ENCODE measurements at places on chromosomes 2 and 18.

GRCh38 chr2:239644011-239644410 lies 243.2 kb upstream of the HDAC4 start:
- peak; percentile 74 for DNase-seq

GRCh38 chr2:60873381-60873780 lies 8.0 kb upstream of the REL start:
- no peak for DNase-seq

DNA sequence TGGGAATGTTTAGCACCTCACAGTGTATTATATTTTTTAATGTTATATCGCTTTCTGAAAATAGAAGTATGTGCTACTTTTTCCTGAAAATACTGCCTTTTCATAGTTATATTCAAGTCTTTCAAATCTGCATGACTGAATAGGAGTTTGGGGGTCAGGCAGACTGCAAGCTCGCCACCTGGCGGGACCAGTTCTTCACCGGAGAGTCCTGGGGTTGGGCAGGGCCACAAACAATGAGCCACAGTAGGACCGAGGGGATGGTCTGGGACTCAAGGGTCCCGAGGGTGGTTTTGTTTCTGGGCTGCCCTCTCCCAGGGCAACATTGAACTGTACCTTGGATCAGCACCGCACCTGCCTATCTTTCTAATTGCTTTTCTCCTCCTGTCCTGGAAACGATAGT lies 70.6 kb downstream of the VWA3B start:
- DNase-seq = no peak

- no peak for DNase-seq
These were observed 47.3 kb downstream of the TCF7L1 start for GRCh38 chr2:85180322-85181133.

DNA sequence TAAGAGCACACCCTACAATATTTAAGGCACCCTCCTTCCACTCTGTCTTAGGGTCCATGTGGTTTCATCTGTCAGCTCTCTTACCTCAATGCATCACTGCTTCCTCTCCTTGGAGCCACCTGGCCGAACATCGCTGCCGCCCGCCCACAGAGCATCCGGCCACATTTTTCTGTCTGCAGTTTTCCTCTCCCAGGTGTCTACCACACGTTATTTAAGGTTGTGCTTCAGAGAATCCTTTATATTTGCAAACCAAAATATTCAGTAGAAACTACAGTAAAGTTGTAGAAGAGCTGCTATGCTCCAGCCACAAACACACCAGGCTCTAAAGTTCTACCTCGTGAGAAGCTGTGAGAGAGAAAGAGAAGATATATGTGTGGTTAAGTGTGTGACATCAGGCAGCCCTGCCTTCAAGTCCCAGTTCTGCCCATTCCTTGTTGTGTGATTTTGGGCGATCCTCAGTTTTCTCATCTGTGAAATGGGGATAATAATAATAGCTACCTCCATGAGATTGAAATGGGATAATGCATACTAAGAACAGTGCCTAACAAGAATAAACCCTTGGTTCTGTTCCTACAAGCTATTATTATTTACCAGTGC lies 4.9 kb upstream of the STK17B start:
- DNase-seq = no peak

GRCh38 chr2:95049961-95050360 lies 24.5 kb downstream of the MAL start:
- no peak for DNase-seq

- no peak for DNase-seq
These were observed 90.9 kb downstream of the PLA2R1 start for GRCh38 chr2:159971365-159972152.

DNA sequence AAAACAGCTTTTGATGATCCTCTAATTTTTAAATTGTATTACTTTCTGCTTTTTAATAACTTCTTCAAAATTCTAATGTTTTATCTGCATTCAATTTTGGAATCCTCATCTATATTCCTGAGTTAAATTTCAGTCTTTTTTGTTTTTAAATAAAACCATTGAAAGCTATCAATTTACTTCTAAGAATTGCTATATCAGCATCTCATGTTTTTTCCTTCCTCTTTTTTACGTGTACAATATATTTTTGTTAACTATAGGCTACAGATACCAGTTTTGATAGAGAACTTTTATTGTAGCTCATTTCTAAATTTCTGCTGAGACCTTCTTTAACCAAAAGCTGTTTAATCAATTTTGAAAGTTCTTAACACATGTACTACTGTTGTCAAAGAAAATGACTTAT lies 84.5 kb downstream of the SS18 start:
- DNase-seq = no peak

GRCh38 chr2:85800586-85800985 lies 46.8 kb downstream of the ATOH8 start:
- peak; percentile 4 for DNase-seq

GRCh38 chr2:58862244-58862643 lies 621.1 kb upstream of the FANCL start:
- DNase-seq = no peak

GRCh38 chr2:217836901-217837491 lies 165.8 kb downstream of the TNS1 start:
- DNase-seq = no peak

DNA sequence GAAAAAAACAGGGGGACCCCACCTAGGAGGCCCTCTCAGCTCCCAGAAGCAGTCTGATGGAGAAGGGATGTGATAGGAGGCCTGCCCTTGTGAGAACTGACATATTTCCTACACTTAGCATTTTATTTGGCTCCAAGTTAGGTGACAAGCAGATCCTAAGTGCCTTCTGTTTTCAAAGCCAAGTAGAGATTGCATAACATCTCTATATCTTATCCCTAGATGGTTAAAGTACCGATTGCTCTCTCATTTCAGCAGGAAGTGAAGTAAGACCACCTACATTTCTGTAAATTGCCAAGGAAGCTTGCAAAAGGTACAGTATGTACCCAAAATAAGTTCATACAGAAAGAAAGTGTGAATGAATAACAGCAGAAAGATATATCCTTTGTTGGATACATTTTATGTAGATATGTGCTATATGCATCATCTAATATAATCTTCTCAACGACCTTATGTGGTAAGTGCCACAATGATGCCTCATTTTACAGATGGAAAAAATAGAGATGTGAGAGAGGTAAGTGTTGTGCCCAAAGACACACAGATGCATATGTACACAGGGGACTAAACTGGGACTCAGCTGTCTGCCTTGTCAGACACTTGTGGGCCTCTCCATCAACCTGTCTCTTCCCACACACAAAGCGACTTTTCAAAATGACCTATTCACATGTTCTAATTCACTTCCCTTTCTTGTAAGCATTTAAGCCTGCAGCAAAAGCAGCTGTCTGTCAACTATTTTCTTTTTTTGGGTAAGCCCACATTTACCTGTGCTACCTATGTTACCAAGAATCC lies 38.9 kb downstream of the DHRS9 start:
- no peak for DNase-seq

- DNase-seq = no peak
These were observed 13.7 kb downstream of the SOS1 start for GRCh38 chr2:39107156-39107555.

GRCh38 chr2:196449083-196449482 lies 190.4 kb upstream of the CCDC150 start:
- DNase-seq = no peak

DNA sequence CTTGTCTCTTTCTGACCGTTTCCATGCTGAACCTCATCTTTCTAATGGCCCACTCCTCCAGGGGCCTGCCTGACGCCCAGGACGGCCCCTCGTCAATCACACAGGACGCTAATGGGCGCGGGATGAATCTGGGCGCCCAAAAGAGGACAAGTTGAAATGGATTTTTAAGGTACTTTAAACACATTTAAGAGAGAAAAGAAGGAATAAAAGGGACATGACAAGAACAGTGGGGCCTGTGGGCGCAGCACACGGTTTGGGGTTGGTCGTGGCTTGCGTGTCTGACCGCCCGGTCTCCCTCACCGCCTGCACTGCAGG lies 607 bp upstream of the UBE2F start:
- no peak for DNase-seq

- DNase-seq = no peak
These were observed 369.7 kb downstream of the CTNNA2 start for GRCh38 chr2:79882548-79882947.

DNA sequence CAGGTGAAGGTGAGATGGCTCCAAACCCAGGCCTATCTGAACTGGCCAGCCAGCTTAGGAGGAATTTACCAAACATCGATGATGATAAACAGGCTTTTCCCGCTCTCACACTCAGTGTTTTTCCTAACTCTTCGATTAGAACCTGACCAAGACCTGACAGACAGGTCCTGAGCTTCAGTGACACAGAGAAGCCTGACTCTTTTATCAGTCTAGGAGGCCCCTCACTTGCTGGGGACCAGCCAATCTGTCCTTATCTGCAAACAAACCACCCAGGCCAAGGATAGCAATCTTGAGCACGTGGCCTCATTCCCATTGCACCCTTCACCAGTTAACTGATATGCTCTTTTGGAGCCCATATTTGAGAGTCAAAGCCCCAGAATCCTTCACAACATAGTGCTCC lies 1.9 kb upstream of the ITSN2 start:
- DNase-seq = no peak

- DNase-seq = no peak
These were observed 17.3 kb downstream of the NCK2 start for GRCh38 chr2:105761931-105762515.

DNA sequence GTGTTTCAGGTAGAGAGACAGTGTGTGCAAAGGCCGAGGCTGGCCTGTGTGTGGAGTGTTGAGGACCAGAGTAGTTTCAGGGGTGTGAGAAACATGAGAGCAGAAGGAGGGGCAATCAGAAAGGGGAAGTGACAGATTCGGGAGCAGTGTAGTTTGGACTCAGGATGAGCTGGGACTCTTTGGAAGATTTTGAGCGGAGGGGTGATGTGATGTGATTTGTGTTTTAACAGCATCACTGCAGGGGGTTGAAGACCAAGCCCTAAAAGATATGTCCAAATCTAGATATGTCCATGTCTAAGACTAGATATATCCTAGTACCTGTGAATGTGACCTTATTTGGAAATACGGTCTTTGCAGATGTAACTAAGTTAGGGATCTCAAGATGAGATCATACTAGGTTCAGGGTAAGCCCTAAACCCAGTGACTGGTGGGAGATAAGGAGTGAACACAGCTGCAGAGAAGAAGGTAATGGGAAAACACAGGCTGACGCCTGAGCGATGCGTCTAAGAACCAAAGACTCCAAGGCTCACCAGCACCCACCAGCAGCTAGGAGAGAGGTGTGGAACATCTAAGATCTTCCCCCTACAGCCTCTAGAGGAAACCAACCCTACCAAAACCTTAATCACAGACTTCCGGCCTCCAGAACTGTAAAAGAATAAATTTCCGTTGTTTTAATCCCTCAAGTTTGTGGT lies 38.5 kb upstream of the MYO3B start:
- no peak for DNase-seq

DNA sequence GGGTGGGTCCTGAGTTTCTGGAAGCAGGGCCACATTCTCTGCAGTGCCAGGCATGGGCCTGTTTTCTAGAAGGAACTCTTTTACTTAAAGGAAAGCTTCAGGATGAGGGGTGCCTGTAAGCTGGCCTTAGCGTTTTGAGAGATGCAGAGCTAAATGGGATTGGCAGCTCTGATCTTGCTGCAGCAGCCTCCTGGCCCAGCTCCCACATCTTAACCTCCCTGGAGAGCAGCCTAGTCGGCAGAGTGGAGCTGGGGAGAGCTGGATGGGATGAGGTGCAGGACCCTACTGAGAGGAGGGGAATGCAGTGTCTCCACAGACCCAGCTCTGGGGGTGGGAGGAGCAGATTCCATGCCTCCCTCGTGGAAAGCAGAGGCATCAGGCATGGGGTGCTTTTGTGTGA lies 52.0 kb downstream of the TMEM17 start:
- DNase-seq = no peak

- DNase-seq = no peak
These were observed 23.7 kb upstream of the WIPF1 start for GRCh38 chr2:174621323-174621722.

GRCh38 chr2:197800091-197800490 lies 4.3 kb upstream of the PLCL1 start:
- DNase-seq = no peak

- no peak for DNase-seq
These were observed 32.0 kb downstream of the IMPA2 start for GRCh38 chr18:12013186-12013916.

DNA sequence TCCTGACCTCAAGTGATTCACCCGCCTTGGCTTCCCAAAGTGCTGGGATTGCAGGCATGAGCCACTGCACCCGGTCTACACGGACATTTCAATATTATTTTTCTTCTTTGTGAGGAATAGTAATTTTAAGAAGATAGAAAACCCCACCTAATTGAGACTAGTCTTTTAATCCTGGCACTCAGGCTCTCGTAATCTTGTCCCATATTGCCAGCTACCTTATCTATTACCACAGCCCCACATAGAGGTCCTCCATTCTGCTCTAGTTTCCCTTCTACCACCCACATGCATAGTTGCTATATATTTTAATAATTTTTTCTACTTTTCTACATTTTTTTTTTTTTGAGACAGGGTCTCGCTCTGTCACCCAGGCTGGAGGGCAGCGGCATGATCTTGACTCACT lies 9.5 kb upstream of the USP14 start:
- DNase-seq = no peak

GRCh38 chr2:233563663-233564430 lies 2.7 kb downstream of the USP40 start:
- DNase-seq = no peak

GRCh38 chr2:59029058-59029457 lies 787.9 kb upstream of the FANCL start:
- DNase-seq = no peak

- no peak for DNase-seq
These were observed 309.5 kb upstream of the LYPD1 start for GRCh38 chr2:132979339-132980093.

DNA sequence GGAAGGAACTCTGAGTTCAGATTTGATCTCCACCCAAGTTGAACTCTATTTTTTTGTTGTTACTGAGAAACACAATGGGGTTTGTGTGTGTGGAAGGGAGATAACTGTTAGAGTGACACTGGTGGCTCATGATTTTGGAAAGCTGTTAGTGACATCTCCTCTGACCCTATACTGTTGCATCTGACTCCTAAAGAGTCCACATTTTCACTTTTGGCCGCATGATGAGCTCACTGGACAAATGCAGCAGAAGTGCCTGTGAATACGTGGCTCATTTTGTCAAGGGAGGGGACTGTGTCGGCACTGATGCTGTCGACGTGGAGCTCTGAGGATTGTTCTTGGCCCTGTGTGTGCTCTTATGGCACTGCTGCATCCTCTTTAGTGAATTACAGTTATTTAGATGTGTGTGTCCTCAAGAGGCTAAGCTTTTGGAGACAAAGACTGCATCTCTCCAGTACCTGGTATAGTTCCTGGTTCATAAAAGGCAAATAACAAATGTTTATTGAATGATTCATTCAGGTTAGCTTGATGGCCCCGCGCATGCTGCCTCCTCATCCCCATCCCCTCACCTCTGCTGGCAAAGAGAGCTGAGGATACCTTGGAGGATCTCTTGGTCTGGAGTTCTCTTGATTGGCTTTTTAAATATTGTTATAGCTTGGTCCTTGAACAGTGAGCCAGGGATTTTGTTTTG lies 135.4 kb downstream of the PHLPP1 start:
- DNase-seq = no peak

DNA sequence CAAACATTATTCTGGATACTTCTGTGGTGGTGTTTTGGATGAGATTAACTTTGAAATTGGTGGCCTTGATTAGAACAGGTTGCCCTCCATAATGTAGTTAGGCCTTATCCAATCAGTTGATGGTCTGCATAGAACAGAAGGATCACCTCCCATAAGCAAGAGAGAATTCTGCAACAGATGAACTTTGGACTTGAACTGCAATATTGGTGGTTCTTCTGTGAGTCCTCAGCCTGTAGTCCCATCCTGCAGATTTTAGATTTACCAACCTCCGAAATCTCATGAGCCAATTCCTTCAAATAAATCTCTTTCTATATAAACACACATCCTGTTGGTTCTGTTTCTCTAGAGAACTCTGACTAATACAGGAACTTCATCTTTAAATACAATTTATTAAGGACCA lies 81.9 kb downstream of the IRS1 start:
- DNase-seq = no peak
